ENCODE measurements at places on chromosomes 13 and 19. TPM values are rescaled to one million over a fixed set of nuclear protein-coding genes. Genes with fewer than 3 reads are reported as not detected.

The EDNRB gene
- total RNA-seq: not detected

The SIN3B gene
- total RNA-seq: 51.1 TPM

DNA sequence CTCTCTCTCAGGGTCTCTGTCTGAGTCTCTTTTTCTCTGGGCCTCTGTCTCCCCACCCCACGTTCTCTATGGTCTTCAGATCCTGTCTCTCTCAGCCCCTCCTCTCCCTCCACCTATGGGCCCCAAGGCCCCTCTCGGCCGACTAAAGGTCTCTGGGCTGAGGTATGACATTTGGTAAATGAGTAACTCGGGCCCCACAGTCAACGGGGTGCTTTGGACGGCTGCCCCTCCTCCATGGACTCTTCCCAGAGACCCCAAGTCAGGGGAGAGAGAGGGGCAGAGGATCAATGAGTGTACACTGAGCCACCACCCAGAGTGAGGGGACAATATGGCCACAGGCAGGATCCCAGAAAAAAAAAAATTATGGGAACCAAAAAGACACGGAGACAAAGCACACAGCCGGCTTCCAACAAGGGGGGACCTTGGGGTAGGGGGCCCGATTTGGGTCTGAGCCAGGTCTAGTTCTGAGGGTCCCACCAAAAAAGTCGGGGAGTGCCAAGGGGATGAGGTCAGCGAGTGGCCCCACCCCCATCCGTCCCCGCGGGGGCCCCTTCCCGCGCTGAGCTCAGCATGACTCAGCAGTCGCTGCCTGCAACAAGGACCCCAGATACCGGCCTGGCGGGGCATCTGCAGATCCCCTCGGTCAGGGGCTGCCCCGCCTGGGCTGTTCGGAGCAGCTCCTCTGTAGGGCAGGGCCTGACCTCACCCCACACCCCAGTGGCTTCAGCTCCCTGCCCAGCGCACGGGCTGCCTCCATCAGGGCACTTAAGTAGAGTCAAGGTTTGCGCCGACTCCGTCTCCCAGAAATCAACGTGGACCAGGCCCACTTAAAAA lies 1.5 kb upstream of the FTL start:
- no peaks in the 10 kb centered on the region for H3K27me3 ChIP-seq
- peak; percentile 89 for DNase-seq
- peaks cover 19% of the 10 kb centered on the region for H3K36me3 ChIP-seq

- no peaks in the 10 kb centered on the region for H3K36me3 ChIP-seq
Observed at GRCh38 chr19:38736413-38737280, 7.6 kb downstream of the CAPN12 start.

GRCh38 chr19:8039231-8039630 lies 13.3 kb upstream of the CCL25 start:
- no peak for DNase-seq
- H3K27ac ChIP-seq: no peak overlapping the region
- no peaks in the 10 kb centered on the region for H3K4me1 ChIP-seq
- no peaks in the 10 kb centered on the region for H3K36me3 ChIP-seq

DNA sequence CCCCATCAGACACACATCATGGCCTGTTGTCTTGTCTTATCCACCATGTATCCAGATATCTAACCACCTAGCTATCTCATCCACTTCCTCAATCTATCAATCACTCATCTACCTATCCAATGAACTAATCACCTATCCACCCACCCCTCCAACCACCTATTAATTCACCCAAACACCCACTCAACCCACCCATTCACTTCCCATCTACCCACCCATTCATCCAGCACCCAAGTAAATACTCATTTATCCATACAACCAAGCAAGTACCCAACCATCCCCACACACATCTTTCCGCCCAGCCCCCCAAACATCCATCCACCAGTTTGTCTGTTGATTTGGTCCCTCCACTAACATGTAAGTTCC lies 753 bp upstream of the WIZ start:
- no peak for DNase-seq
- H3K27me3 ChIP-seq: no peaks in the 10 kb centered on the region
- peaks cover 17% of the 10 kb centered on the region for H3K36me3 ChIP-seq
- peak overlapping the region; percentile 63 for H3K4me3 ChIP-seq
- peaks cover 14% of the 10 kb centered on the region for H3K4me1 ChIP-seq
